LoVo (cell line): ENCODE measurements at places on chromosomes 16 and 17.

GRCh38 chr17:59649886-59650285, 30.2 kb downstream of the CLTC start:
- no peak for DNase-seq

DNA sequence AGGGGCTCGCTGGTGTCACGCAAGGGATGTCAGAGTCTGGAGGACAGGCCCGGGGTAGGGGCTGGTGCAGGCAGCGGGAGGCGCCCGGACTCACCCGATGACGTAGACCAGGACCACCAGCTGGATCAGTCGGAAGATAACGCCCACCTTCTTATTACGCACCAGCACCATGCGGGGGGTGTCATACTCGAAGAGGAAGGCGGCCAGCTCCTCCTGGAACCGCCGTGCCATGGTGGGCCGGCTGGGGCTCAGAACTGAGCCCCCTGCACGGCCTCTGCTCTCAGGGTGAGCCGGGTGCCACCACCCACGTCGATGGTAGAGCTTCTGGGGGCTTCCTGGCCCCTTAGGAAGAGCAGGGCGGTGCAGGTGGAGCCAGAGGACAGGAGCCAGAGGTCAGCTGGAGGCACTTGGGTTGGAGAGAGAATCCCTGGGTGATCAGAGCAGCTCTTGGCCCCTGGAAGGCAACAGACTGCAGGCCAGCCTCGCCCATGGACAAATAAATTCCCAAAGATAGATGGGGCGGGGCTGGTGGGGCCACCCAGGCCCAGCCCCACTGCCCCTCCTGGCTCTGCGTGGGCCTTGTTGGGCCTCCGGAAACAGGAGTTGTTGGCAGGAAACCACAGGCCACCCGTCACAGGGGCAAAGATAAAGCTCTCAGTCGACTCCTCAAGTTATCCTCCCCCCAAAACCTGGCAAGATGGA, at the start of gene P2RX1:
Gene P2RX1 (minus strand): TSS at position 471 of the 702 bp plus-strand sequence. CDS start 240 bp downstream, at position 231.
- no peak for DNase-seq

DNA sequence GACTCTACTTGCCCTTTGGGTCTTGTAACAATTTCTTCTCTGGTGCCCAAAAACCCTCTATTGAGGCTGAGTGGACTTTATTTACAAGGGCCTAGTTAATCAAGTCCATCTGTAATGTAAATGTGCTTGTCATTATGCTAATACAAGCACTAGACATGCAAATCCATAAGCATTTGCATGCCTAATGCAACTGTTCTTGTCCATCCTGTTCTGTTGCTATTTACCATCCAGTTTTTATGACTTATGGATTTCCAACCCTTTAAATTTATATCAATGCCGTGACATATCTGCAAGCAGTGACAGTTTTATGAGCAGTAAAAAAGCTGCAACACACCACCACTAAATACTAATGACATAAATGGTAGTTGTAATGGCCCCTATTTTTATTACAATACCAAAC, 33.4 kb downstream of the CBLN1 start:
- DNase-seq: no peak

DNA sequence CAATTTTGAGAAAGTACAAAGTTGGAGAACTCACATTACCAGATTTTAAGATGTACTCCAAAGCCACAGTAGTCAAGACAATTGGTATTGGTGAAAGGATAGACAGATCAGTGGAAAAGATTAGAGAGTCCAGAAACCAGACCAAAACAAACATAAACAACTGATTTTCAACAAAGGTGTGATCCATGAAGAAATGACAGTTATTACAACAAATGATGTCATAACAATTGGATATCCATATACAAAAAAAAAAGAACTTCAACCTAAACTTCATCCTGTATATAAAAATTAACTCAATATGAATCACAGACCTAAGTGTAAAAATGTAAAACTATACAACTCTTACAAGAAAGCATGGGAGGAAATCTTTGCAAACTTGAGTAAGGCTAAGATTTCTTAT, 8.4 kb downstream of the CEP112 start:
- no peak for DNase-seq

- no peak for DNase-seq
Measured at GRCh38 chr16:15857724-15858560, 1.1 kb upstream of the MYH11 start.
